ENCODE measurements at places on chromosomes 5 and 9.

GRCh38 chr5:14380712-14381111, 200.9 kb upstream of the OTULINL start:
- no peak for DNase-seq

DNA sequence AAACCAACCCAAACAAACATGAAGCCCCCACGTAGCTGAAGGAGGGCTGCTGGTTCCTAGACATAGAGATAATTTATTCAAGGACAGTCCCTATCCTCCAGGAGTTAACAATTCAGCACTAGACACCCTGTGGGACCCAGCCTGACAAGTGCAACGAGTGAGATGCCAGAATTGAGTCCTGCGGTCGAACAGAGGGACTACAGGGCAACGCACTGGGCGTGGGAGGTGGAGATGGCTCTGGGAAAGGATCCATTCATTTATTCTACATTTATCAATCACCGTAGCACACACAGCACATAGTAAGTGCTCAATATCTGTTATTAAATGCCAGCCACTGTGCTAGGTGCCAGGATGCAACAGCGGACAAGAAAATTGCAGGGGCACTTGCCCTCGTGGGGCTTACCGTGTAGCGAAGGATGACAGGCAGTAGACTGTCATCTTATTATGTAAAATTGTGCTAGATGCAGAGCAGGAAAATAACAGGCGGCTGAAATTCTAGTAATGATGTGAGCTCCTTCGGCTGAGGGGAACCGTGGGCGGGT, 855 bp upstream of the ARHGAP26 start:
- peak; percentile 31 for DNase-seq

DNA sequence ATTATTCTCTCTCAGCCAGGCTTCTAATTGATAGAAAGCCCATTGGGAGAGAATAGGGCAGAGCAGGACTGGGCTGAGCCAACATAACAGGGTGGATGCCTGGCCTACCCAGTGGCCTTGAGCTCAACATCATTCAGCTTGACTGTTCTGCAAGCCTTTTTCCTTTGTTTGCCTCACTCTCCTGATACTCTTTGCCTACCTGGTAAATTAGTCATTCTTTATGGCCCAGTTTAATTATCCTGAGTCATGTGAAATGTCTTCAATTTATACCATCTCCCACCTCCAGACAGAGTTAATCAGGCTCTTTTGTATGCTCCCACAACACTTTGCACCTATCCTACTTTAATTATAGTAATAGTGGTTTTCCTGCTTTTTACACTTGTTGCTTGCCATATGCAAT, 13.6 kb downstream of the GLRA1 start:
- no peak for DNase-seq

DNA sequence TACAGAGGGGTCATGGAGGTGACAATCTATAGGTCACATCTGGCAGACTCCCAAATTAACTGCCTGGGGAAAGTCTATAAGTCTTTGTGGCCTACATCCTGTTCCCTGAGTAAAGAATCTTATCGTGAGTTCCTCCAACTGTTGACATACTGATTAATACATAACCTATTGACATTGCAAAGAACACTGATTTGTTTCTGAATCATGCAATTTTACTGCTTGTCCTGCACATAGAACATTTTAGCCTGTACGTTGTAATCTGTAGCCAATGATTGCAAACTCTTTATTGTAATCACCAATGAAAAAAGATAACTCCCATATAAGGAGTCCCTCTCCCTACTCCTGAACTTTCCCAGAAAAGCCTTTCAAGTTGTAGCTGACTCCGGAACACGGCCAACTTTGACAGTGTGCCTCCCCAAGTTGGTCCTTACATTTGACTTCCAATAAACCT, 18.8 kb upstream of the OR2K2 start:
- peak; percentile 2 for DNase-seq

DNA sequence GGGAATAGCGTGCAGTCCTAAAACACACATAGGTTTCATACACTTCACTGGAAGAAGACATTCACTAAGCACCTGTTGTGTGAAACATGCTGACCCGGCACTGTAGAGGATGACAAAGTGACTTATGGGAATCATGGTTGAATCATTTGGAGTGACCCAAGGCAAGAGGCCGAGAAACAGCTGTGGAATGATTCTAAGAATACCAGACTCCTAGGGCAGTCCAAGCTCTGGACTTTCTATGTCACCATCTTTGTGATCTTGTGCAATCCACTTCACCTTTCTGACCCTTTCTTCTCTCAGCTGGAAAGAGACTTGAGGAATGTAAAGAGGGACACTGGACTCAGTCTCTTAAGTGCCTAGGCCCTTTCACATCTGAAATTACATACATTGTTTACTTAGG, 13.1 kb downstream of the MSANTD3 start:
- peak; percentile 50 for DNase-seq

DNA sequence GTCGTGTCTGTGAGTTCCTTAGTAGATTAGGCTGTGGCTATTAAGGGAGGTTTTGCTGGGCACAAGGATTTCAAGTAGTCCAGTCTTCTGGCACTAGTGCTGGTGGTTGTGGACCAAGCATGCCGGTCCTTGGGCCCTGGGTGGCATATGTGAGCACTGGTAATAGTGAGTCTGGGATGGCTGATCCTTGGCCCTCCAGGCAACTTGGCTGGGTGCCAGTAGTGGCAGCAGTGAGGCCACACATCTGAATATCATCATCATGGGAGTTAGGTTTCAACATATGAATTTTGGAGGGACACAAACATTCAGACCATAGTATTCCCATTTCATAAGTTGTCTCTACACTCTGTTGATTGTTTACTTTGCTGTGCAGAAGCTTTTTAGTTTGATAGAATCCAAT, 25.3 kb upstream of the APBA1 start:
- no peak for DNase-seq

DNA sequence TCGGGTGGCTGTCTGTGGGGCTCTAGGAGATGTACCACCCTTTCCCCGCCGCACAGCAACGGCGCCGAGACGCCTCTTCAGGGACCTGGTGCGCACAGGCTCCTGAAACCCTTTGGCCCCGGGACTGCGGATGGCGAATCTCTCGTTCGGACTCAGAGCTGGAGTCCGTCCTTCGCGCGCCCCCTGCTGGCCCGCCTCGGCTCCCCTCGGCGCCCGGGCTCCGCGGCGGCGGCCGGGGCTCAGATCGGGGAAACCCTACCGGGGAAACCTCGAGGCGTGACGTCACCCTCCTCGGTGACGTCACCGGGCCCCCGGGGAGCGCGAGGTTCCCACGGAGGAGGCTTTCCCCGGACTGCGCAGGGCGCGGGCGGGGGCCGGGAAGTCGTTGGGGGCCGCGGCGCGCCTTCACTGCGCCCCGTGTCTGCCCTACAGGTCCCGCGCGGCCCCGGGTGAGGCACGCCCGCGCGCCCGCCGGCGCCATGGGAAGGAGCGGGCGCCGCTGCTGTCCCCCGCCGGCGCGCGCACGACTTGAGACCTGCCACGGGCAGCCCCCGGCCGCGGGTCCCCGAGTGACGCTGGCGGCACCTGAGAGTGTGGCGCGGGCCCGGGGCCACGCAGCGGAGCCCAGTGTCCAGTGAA, 7.9 kb downstream of the PRR7 start:
- DNase-seq, result peak; percentile 99

DNA sequence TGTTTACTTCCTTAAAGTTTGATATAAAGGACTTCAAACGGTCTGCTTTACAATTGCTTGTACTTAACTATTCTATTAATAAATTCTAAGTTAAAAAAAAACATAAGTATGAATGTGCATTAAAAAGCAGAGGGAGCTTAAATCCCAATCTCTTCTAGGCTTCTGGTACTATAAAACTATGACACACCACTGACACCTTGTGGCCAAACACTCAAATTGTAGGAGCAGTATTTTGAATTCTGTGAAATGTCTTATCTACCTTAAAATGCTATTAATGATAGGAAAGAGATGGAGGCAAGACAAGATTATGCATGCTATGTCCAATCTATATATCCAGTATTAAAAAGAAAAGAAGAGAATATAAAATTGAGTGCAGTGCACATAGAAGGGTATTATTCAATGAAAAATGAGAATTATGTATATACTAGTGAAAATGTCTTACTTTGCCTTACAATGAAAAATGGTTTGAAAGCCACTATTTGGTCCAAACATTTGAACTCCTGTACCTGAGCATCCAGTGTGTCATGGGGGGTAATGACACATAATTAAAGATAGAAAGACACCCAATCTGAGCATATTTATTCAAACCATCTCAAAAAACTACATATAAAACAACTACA, 87.6 kb downstream of the ERP44 start:
- DNase-seq, result peak; percentile 12

- DNase-seq, result no peak
These were observed 2.9 kb downstream of the ALDH1A1 start for GRCh38 chr9:72949918-72950325.

DNA sequence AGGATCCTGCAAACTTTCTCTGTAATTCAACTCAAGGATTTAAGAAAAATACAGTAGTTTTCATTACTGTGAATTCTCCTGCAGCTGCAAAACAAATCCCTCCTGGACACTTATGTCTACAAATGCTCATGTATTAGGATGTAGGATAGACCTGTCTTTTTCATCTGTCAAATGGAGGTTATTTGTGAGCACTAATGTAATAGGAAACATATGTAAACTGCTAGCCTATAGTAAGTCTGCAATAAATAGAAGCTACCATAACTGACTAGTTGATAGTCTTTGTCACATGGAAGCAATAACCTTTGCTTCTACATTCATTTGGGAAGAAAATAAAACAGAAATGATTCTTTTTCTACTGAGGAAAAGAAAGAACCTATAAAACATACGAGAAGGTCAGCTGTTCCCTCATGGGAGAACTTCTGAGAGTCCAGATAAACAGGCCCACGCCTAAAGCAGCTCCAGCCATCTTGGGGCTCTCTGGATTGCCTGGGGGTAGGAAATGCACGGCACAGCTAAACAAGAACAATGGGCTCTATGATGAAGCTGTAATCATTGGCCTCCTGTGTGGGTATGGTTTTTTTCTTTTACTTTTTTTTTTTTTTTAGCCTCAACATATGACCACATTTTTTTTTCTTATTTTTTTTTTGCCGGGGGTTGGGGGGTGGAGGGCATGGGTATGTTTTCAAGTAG, 6.2 kb downstream of the KCNV2 start:
- DNase-seq, result no peak

DNA sequence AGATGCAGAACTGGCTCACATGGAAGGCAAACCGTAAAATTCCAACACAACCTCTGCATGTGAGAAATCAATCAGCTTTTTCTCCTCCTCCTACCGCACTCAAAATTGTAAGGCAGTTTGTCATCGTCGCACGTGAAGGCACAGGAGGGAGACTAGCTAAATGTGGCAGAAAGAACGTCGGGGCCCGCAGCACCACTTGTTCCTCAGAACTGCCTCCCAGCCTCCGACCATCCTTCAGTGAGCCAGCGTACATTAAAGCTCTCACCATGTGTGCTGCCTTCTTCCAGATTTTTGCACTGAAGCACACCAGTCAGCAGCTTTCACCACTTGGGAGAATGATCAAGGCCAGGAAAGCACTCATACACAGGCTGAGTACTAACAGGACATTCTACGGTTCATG, 105.9 kb downstream of the RFX3 start:
- DNase-seq, result no peak

DNA sequence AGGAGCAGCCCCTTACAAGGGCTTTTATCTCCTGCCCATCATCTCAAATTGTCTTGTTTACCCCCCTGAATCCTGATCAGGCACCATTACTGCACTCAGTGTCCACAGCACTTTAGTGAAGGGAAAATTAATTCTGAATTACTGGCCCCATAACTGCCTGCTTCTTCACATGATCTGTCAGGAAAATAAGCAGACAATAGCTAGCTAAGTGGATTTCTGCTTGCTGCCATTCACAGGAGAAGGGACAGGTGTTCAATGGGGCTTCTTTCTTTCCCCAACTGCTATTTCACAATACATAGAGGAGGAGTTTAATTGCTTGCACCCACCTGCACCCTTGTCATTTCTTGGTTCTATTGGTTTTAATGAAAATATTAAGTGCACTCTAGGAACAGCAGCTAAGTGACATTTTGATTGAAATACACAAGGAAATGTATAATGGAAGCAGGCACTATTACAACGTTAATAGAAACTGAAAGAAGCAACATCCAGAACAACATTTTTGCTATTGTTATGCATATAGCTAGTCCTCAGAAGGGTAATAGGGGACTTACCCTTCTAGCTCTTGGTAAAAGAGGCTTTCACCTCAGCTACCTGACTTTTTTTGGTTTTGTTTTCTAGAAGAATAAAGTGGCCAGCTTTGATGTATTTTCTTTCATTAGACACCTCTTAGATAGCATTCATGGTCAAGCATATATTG, 599.3 kb upstream of the TLE4 start:
- DNase-seq, result no peak

DNA sequence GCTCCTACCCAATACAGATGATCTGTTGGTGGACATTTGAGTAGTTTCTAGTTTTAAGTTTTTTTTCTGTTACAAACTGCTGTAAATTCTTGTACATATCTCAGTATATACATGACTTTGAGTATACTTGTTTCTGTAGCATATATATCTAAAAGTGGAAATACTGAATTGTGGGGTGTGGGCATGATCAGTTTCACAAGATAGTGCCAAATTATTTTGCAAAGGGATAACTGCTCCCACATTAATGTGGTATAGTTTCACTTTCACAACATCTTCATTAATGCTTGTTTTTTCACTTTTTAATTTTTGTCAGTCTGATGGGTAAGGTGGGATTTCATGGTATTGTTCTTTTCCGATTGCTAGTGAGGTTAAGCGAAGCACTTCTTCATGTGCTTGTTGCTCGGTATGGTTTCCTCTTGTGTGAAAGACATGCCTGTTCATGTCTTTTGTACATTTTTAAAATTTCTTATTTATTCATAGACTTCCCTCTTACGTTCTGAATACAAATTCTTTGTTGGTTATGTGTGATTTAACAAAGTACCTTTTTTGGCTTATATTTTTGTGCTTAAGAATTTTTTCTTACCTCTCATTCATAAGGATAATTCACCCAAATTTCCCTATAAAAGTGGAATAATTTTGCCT, 103.5 kb downstream of the CDC42SE2 start:
- DNase-seq, result no peak

- no peak for DNase-seq
These were observed 94.9 kb upstream of the RANBP3L start for GRCh38 chr5:36396640-36397039.

DNA sequence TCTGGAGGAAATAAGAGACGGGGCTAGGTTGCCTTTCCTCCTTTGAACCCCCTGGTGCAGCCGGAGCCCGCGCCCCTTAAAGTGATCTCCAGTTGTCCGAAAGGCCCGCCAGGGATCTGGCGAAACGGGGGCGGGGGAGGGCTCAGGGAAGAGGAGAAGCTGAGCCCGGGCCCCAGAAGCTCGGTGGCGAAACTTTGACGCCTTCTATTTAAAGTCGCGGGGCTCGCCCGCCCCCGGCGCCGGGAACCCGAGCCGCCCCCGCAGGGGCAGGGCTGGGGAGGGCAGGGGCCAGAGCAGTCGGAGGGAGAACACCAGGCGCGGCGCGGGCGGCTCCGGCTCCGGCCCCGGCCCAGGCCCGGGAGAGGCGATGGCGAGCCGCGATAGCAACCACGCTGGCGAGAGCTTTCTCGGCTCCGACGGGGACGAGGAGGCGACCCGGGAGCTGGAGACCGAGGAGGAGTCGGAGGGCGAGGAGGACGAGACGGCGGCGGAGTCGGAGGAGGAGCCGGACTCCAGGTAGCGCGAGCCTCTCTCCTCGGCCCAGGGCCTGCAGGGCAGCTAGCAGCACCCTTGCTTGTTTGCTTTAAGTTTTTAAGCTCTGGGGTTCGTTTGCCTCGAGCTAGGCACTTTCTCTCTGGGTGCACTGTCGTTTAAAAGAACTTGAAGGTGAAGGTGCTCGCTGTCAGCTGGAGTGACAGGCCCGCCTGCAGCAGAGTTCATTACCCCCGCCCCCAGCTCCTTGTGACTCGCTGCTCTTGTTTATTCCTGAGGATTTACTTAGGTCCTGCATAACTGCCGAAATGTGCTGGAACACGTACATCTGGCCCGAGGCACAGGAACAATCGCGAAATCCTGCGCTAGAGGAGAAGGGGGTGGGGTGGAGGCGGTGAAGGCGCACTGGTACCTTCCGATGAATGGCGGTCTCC, at the start of gene CMYA5:
TSS of gene CMYA5 (plus strand) at position 296 of the 926 bp plus-strand sequence. CDS start at position 368, 72 bp downstream.
- no peak for DNase-seq

Data from hepatic stellate cell (primary cell).